ENCODE measurements at places on chromosomes 13 and 19. TPM values are rescaled to one million over a fixed set of nuclear protein-coding genes. Genes with fewer than 3 reads are reported as not detected.
A peak's percentile ranks its signal among the peaks of the same experiment; 100 is the strongest.

JOSD2 gene
- total RNA-seq, result 23.7 TPM

PTH2 gene
- total RNA-seq, result not detected

DENND1C gene
- 90.0 TPM for total RNA-seq

CCDC124 gene
- 59.5 TPM for total RNA-seq

IER2 gene
- total RNA-seq, result 119 TPM

NR1H2 gene
- total RNA-seq, result 79.5 TPM

KASH5 gene
- 0.62 TPM for total RNA-seq

IL17D gene
- total RNA-seq, result not detected

ELOF1 gene
- total RNA-seq, result 61.7 TPM

SYNE4 gene
- total RNA-seq, result 2.1 TPM

SLC8A2 gene
- total RNA-seq, result not detected

DNA sequence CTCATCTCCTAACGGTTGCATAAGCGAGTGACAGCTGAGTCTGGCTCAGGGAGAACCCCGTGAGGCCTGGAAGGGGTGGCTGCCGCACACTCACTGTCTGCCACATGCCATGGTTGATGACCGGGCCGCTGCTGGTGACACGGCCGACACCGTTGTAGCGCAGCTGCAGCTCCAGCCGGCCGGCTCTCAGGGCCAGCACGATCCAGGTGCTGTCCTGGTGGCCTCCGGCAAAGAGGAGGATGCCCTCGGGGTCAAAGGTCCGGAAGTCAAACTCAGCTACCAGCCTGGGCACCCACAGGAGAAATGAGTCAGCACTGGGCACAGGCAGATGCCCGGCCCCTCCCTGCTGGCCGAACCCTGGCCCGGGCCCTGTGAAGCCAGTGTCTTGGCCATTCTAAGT is 31.7 kb downstream of the GAS6 start:
- DNase-seq, result no peak

- peak; percentile 45 for DNase-seq
These were observed 4.4 kb upstream of the ATP1A3 start for GRCh38 chr19:41998246-41999020.

DNA sequence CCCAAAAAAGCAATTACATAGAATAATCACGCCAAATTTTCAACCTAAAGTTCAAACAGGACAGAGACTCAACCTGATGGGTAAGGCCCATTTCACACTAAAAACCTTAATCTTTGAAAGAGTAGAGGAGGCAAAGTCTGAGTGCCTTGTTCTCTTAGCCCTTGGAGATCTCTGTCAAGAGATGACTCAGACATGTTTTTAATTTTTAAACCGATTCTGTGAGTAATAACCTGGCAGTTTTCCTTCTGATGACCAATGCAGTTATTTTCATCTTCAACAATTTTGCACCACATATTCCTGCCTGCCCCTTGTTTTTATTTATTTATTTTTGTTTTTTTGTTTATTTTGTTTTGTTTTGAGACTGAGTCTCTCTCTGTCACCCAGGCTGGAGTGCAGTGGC is 11.5 kb upstream of the TNFSF9 start:
- DNase-seq, result no peak

GRCh38 chr19:10603873-10604459 is 16.9 kb upstream of the AP1M2 start:
- DNase-seq, result peak; percentile 22

DNA sequence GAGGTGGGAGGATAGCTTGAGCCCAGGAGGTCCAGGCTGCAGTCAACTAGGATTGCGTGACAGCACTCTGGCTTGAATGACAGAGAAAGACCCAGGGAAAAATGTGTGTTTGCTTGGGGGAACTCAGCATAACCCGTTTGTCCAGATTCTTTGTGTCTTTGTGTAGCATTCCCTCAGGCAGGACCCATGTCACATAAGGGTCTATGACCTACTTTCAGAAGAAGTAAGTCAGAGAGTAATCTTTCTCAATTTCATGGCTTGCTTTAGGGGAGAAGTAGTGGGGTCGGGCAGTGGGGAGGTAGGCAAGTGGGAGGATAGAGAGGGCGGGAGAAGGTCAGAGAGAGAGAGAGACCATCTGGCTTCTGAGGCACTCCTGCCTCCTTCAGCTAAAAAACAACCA is 11.9 kb upstream of the PSPC1 start:
- no peak for DNase-seq

GRCh38 chr19:33712268-33712667 is 84.4 kb upstream of the KCTD15 start:
- no peak for DNase-seq

GRCh38 chr13:105338006-105338405 is 1197.5 kb downstream of the EFNB2 start:
- DNase-seq, result no peak

GRCh38 chr13:112622375-112622774 is 34.4 kb upstream of the TUBGCP3 start:
- no peak for DNase-seq

DNA sequence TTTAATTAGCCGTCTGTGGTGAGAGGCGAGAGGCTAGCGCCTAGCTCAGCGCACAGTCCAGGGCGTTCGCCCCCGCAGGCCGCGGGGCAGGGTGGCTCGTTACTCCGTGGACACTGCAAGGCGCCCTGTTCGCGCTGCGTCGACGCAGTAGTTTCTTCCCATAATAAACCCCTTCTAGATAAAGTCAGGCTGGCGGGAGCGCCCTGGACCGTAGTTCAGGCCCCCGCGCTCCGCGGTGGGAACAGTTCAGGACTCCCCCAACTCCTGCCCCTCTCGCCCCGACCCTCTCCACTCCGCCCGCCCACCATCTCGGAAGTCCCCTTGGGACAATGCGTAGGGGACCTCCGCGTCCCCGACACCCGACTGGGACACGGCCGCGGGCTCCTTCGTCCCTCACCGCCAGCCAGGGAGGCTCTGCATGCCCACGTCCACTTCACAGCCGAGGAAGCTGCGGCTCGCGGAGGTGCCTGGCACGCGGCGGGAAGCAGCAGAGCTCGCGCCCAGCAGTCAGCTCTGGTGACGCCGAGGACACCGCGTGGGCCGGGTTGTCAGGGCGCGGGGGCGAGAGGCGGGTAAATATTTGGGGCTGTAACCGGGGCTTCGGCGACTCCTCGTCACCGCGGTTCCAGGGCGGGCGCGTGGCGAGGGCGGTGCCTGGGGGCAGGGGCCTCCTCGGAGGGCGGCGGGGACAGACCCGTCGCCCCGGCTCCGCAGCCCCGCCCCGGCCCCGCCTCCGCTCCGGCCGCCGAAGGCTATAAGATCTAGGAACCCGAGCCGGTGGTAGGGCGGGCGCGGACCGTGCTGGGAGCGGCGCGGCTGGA is at the start of gene RGCC:
RGCC (plus strand) TSS at position 783 of the 821 bp plus-strand sequence. CDS start 158 bp downstream, outside the sequence.
- DNase-seq, result peak; percentile 63

GRCh38 chr19:3580156-3580934 is 4.9 kb upstream of the GIPC3 start:
- no peak for DNase-seq

- no peak for DNase-seq
These were observed 21.8 kb upstream of the NAXD start for GRCh38 chr13:110593430-110594130.

DNA sequence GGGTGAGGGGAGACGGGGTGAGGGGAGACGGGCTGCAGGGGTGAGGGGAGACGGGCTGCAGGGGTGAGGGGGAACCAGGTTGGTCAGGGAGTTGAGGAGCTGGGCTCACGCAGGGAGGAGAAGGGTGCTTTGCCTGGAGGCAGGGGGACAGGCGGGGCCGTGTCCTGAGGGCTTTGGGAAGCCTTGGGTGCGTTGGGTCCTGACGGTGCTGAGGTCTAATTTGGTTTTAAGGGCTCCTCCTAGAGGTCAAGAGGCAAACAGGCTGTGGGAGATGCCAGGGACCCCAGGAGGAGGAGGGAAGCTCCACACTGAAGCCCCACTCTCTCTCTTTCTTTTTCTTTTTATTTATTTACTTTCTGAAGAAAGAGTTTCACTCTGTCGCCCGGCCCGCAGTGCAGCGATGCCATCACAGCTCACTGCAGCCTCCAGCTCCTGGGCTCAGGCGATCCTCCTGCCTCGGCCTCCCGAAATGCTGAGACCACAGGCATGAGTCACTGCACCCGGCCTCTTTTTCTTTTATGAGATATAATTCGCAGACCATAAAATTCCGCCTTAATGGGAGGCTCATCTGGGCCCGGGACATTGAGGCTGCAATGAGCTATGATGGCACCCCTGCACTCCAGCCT is 9.3 kb upstream of the MISP start:
- DNase-seq, result no peak

- DNase-seq, result no peak
These were observed 31.7 kb downstream of the RASA3 start for GRCh38 chr13:114100446-114101357.

DNA sequence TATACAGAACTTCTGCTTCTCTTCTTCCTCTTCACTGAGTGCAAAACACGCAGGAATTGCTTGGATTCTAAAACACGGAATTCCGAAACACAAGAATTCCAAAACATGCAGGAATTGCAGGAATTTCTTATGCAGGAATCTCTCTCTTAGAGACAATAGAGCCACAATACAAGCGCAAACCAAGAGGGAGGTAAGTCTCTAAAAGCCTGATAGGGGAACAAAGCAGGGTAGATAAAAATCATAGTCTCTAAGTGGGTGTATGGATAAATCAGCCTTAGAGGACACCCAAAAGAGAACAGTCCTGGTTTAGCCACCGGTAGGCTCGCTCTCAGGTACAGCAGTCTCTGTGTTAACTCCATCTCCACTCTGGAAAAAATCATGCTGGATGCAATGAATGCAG is 112.9 kb downstream of the LHFPL6 start:
- no peak for DNase-seq

DNA sequence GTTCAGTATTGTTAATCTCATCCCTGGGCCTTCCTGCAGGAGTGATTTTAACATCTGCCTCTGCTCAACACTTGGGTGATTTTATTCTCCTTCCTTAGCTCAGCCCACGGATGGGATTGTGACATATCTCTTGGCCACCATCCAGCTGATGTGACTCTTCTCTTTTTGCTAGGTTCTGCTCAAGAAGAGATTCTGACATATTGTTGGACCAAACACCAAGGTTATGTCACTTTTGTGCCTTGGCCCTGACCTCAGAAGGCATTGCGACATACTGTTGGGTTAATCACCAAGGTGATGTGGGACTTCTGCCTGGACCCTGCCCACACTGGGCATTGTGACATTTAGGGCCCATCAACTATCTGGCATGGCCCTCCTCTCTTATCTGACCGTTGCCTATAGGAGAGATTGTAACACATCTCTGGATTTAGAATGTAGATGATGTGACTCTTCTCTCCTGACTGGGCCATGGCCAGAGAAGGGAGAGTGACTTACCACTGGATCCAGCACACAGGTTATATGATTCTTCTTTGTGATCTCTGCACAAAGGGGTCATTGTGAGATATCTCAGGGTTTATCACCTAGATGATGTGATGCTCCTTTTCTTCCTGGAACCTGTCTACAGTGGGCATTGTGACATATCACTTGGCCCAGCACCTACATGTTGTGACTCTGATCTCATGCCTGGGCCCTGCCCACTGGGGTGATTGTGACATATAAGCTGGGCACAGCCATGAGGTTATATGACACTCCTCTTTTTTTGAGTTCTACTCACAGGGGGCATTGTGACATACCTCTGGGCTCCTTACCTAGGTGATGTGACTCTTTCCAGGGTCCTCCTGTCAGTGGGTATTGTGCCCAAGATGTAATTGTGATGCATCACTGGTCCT is 88.8 kb downstream of the ZNF429 start:
- no peak for DNase-seq

DNA sequence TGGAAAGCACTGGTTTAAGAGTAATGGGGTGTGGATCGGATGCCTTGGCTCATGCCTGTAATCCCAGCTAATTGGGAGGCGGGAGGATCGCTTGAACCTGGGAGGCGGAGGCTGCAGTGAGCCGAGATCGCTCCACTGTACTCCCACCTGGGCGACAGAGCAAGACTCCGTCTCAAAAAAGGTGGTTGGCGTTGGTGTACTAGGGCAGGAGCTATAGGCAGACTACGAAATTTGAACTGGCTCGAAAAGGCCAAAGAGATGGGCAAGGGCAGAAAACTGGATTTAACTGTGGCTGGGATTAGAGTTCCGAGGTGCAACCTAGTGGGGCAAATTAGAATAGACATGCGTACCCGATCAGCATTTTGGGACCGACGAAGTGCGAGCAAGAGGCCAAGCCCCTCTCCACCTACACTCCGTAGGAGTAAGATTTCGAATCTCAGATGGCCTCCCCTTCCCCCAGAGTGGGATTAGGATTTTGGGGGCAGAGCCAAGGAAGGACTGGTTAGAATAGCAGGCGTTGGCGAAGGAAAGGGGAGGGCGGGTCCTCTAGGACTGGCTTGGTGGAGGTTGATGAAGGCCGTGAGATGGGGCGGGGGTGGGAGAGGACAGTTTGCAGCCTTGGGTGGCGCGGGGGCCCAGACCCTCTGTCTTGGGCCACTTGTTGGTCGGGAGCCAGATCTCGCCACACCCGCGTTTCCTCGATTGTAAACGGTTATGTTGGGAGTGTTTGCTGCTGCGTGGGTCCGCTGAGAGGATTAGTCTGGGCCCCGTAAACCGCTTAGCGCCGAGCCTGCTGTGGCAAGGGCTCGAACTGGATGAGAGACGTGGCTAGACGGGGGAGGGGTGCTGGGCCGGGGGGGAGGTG is 2.0 kb upstream of the INAFM1 start:
- DNase-seq, result no peak

DNA sequence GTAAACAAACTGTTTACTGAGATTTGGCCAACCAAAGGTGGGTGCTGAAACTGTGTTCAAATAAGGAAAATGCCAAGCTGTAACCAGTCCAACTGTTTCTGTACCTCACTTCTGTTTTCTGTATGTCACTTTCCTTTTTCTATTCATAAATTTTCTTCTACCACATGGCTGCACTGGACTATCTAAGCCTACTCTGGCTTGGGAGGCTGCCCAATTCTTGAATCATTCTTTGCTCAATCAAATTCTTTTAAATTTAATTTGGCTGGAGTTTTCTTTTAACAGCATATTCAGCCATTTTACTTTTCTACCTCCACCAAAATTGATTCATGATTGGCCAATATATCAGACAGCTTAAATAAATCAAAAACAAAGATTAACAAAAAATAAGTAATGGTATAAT is 1575.5 kb upstream of the SPRY2 start:
- DNase-seq, result no peak

DNA sequence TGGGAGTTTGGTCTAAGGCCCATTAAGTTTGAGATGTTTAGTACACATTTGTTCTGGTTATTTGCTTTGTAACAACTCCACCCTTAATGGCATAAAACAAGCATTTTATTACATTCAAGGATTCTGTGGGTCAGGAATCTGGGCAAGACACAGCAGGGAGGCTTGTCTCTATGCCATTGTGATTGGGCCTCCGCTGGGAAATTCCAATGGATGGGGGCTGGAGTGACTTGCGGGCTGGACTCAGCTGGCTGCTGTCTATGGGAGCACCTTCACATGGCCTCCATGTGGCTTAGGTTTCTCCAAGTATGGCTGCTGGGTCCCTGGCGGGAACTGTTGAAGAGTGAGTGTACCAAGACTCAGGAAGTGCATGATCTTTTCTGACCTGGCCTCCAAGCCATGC is 159.0 kb downstream of the PAN3 start:
- DNase-seq, result no peak

DNA sequence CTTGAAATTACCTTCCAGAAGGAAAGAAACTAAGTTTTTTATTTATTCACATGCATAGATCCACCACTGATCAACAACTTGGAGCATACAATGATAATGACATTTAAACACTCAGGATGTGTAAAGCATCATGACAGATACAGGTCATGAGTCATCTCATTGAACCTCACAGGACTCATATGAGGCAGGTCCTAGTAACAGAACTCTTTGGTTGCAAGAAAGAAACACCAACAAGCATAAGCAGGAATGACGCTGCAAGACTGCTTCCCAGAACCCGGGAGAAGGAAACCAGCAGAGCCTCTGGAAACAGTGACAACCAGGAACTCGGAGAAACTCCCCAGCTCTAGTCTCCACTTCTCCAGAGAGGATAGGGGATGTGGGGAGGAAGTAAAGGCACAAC is 60.8 kb upstream of the IPO5 start:
- DNase-seq, result no peak

GRCh38 chr19:54458648-54459281 is 4.8 kb downstream of the LENG9 start:
- DNase-seq, result no peak
